ENCODE measurements at places on chromosomes 5 and 9.
A peak's percentile ranks its signal among the peaks of the same experiment; 100 is the strongest.

- no peak for DNase-seq
These were observed 11.1 kb upstream of the SHOC1 start for GRCh38 chr9:111805830-111806241.

DNA sequence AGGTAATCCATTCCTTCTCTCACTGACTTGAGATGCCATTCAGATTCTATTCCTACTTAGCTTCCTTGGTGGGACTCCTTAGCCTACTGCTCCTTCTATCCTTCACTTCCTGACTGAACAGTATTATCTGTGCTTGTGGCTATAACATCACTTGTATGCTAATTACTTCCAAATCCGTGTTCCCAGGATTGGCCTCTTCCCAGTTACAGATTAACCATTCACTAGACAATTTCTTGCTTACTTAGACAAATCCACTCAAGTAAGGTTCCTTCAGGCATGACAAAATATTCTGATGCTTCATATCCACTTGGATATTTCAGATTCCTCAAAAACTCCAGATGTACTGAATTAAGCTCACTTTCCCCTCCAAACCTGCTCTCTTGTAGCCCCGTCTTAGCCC is 18.3 kb downstream of the LIFR start:
- no peak for DNase-seq

DNA sequence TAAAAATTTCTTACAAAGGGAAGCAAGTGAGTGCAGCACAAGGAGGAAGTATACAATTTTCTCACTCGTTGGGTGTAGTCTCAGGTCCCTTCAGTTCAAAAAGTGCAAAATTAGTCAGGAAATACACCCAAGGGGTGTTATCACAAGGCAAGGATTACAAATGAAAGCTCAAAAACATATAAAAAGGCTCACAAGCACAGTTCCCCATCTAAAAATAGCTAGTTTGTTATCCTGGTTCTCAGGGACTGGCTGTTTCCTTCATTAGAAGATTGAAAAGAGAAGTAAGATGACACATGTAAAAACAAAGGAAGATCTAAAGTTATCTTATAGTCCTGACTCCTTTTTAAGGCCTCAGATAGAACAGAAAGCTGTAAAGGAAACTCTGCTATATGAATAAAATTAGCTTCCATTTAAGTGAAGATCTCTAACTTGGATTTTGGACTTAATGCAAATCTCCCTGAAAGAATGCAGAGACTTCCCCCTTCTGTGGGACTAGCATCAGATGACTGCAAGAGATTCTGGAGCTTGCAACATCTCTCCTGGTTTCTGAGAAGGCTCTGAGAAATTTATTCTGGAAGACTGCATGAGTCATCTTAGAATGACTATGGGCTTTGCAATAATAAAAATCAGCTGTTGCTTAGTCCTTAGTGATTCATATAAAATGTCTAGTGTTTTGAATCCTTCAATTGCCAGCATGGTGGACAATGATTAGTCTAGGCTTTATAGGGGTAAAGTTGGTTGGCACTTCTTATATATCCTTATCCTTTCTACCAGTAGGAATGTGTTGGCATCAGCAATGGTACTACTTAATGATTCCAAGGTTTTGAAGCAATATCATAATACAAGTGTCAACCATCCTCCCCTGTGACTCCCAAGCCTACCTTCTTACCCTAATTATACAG is 25.4 kb downstream of the DAB2 start:
- no peak for DNase-seq

- DNase-seq: no peak
These were observed 60.4 kb upstream of the RGMB start for GRCh38 chr5:98713027-98713426.

GRCh38 chr5:175246889-175247520 is 197.0 kb downstream of the DRD1 start:
- no peak for DNase-seq

- no peak for DNase-seq
These were observed 104.9 kb upstream of the ZNF618 start for GRCh38 chr9:113771199-113771598.

- DNase-seq: peak; percentile 43
These were observed 113.8 kb downstream of the MSX2 start for GRCh38 chr5:174837919-174838902.

GRCh38 chr9:36161187-36161586 is 8.0 kb upstream of the CCIN start:
- no peak for DNase-seq

DNA sequence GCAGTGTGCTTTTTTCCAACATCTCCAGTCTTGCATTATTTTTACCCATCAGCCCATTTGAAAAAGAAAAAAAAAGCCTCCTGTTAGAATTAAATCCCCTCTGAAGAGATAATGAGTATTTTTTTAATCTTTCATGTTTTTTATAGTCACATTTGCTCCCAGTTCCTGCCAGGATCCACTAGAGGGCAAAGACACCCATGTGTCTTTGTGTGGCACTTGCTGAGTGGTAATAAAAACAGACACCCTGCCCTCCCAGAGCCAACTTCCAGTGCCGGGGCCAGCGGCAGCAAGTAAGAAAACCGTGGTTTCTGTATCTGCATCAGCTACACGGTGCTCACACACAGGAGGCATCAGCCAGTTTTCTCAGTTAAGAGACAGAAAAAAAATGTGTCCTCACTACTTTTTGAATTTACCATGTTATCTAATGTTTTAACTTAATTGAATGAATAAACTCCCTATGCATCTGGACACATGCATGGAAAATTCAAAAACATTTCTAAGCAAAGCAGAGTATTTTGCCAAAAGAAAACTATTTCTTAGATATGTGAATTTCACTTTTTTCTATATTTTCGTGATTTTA is 70.2 kb upstream of the PLEKHG4B start:
- no peak for DNase-seq

DNA sequence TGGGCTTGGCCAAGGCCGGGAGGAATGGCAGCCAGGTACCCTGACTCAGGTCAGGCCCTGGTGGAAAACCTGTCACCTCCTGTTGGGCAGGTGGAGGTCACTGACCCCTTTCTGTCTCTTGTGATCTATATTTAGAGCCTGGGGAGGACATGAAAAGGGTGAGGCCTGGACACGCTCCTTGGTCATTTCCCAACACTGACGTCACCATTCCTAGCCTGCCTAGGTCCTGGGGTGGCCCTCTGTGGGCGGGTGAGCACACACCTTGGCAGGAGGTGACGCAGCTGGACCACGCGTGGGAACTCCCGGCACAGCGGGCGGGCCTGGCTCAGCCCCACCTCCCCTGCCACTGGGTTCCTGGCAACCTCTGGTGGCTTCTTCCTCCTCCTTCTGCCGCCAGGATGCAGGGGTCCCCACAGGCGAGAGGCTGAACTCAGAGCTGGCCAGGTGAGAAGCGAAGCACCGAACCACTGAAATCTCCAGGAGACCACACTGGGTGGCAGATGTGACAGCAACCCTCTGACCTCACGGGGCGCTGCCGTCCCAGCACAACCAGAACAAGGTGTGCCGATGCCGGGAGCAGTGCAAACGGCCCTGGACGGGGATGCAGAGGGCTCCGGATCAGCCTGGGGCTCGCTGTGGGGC is 6.4 kb upstream of the RALGDS start:
- peak; percentile 88 for DNase-seq

- DNase-seq: no peak
These were observed 34.9 kb downstream of the MTMR12 start for GRCh38 chr5:32277798-32278197.

- DNase-seq: no peak
These were observed 8.4 kb downstream of the DAPK1 start for GRCh38 chr9:87505869-87506678.

DNA sequence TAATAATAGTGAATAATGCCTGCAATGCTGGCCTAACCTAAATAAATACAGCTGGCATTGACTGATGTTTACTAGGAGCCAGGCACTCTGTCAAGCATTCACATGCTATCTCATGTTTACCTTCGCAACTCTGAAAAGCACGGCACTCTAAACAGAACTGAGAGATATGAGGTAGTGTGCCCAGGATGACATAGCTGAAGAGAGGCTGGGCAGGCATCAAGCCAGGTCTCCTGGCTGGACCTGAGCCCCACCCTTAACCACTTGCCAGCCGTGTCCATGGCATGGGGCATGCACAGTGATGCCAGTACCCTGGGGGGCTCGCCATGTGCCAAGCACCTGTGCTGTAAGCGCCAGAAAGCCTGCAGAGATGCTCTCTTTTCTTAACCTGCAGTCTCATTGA is 119.4 kb upstream of the MVB12B start:
- DNase-seq: no peak

DNA sequence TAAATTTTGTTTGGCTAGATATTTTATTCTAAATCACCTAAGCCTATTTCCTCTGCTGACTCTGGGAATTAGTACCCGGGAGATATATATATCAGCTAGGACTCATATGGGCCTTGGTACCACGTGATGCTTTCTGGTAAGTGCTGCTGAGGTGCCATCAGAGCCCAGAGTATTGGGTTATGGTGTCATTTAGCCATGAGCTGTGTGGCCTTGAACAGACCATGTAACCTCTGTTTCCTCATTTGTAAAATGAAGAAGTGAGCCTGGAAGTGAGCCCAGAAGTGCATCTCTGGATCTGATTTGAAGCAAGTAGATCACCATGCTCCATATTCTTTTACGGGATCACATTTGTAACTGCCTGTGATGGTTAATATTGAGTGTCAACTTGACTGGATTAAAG is 126.1 kb downstream of the GPBP1 start:
- DNase-seq: no peak

GRCh38 chr9:8895106-8895860 is 1095.7 kb upstream of the DMAC1 start:
- no peak for DNase-seq

GRCh38 chr5:69271376-69271775 is 36.7 kb downstream of the CDK7 start:
- DNase-seq: no peak

GRCh38 chr9:114382699-114383520 is 4.9 kb downstream of the AKNA start:
- peak; percentile 52 for DNase-seq

DNA sequence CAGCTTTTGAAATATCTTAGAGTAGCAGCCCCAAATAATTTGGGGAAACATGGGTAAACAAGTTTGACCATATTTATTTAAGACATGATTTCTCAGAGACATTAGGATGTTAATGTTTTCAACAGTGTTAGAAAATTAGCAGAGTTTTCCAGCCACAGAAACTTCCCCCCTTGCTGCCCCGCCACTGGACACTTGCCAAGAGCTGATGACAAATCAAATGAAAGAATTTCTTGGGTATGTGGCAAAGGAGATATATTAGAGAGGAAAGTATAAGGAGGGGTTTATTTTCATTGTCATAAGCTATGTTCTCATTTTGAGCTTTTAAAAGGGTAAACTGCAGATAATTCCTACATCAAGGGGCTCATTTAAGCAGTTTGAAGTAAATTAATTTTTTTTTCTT is 15.9 kb downstream of the GABRA1 start:
- DNase-seq: no peak

DNA sequence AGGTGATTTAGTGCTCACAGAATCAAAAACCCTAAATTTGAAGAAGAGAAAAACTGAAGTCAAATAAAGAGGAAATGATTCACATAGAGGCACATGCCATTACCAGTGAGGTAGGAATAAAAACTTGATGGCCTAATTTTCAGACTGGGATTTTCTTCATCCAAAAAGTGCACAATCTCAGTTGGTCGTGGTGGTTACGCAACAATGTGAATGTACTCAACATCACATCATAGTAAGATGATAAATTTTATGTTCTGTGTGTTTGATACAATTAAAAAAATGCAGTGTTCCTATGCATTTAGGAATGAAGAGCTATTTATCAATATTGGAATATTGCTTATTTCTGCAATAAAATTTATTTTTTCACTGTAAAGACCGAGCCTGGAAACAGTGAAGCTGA is 60.7 kb downstream of the SV2C start:
- no peak for DNase-seq

DNA sequence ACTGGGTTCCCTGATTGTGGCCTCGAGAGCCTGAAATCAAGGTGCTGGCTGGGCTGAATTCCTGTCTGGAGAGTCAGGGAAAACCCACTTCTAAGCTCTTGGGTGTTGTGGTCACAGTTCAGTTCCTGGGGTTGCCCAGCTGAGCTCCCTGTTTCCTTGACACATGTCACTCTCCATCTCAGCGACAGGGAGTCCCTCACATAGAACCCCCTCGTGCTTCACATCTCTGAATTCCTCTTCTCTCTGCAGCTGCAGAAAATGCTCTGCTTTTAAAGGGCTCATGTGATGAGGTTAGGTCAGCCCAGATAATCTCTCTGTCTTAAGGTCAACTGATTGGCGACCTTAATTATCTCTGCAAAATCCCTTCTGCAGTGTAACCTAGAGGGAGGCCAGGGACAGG is 53.5 kb upstream of the NFIL3 start:
- no peak for DNase-seq

DNA sequence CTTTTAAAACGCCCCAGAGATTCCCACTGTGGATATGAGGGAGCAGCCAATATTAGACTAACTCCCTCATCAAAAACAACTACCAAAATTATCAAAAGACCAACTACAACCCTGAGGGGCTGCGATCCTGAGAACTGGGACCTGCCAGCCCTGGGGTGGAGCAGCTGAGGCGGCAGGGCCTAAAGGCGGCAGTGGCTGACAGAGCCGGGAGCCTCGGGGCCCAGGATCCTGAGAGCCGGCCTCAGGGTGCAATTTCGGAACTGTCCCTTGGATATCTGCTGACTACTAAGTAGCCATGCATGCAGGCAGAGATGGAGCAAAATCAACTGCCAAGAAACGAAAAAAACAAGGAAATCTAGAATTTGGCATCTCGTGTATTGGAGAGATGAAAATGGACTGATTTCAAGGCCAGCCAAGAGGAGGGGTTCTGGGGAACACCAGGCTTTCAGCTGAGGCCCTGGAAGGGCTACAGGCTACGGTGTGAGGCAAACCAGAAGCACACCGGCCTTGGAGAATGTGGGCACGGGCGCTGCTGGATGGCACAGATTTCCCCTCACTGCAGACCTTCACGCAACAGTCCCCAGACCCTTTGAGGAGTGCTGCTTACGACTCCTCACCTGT is 63.6 kb upstream of the UBAC1 start:
- no peak for DNase-seq

DNA sequence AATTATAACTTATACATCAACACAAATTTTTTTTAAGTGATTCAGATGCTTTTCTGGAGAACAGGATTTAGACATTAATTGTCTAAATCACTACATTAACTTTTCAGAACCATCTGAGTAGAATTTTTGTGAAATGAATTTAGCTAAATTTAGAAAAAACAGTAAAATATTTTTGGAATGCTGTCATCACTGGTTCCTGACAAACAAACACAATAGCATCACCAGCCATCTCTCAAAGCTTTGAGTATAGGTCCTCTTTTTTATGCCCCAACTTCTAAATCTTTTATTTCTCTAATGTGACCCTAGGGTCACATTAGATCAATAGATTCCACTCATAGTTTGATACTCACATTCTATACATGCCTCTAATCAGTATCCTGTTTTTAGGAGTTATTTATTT is 104.6 kb downstream of the PRR16 start:
- DNase-seq: no peak

- DNase-seq: peak; percentile 19
These were observed 82.9 kb downstream of the C5orf15 start for GRCh38 chr5:133885566-133885965.

GRCh38 chr9:79615038-79615437 is 43.3 kb downstream of the TLE4 start:
- no peak for DNase-seq

Measured in psoas muscle (tissue), 8 donors.